ENCODE measurements at places on chromosomes 11 and 22.

GRCh38 chr22:29380856-29381255 is 7.5 kb downstream of the AP1B1 start:
- peak overlapping the region; percentile 28 for H3K27ac ChIP-seq
- no peaks in the 10 kb centered on the region for H3K27me3 ChIP-seq
- H3K4me3 ChIP-seq = no peak overlapping the region
- peaks cover 52% of the 10 kb centered on the region for H3K4me1 ChIP-seq
- H3K36me3 ChIP-seq = peaks cover 18% of the 10 kb centered on the region

DNA sequence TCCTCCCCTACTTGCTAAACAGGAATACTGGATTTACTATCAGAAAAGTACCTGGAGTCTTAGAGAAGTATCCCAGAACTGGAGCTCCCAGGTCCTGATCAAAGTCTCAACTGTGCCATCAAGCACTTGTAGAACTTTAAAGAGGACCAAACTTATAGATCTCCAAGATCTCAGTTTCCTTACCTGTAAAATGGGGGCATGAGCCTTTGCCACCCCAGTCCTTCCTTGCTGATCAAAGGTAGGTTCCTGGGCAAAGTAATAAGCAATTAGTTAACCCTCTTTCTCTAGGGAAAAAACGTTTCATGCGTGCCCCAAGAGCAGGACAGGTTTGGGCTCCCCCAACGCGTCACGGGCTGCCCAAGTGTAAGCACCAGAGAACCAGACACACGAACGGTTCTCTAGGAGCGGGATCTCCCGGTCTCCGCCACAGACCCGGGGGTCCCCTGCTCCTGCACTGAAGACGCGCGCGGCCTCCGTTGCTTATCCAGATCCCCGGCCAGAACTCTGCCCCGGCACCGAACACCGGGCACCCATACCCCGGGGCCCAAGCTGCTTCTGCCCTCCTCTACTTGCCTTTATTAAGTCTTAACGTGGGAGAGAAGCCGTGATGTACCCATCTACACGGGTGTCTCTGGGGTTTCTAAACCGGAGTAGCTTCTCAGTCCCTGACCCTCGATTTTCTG is 505 bp downstream of the ZNF214 start:
- peak overlapping the region; percentile 47 for H3K4me3 ChIP-seq
- no peaks in the 10 kb centered on the region for H3K36me3 ChIP-seq
- DNase-seq = no peak

DNA sequence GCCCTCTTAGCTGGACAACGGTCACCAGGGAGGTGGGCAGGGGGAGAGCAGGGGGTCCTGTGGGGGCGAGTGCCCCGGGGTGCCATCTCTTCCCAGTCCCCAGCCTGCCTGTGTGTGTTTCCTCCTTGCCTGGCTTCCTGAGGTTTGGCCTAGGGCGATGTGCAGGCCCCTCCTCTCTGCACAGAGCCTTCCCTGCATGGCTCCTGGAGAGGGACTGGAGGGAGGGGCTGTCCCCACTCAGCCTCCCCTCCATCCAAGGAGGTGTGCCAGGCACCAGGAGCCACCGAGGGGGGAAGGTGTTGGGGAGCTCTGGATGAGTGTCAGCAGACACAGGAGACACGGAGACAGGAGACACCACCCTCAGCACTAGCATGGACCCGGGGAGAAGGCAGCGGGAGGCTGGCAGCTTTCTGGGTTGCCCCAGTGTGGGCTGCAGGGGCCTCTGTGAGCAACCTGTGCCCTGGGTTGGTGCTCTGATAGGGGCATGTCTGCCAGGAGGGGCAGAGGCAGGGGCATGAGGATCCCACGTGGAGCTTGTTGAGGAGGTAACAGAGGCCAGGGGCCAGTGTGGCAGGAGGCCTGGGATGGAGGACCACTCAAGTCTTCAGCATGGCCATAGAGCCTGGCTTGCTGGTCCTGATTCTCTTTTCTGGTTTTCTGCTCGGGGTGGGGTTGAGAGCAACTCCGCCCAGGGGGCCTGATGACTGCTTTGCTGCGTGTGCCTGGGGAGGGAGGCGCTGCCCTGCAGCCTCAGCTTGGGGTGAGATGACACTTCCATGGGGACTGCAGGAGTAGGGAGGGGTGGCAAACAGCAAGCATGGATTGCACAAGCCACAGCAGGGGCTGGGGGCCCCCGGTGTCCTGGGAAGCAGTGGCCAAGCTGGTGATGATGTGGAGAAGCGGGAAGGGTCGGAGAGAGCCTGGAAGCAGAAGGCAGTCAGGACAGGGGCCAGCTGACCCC is 78.8 kb downstream of the ST3GAL4 start:
- H3K4me1 ChIP-seq = no peaks in the 10 kb centered on the region
- no peak for DNase-seq
- H3K27ac ChIP-seq = no peak overlapping the region
- no peaks in the 10 kb centered on the region for H3K27me3 ChIP-seq

GRCh38 chr11:45204761-45205160 is 58.3 kb downstream of the PRDM11 start:
- no peaks in the 10 kb centered on the region for H3K27me3 ChIP-seq
- H3K4me1 ChIP-seq = no peaks in the 10 kb centered on the region
- no peak for DNase-seq
- no peak overlapping the region for H3K27ac ChIP-seq
- H3K4me3 ChIP-seq = no peak overlapping the region
- H3K36me3 ChIP-seq = peaks cover 10% of the 10 kb centered on the region

DNA sequence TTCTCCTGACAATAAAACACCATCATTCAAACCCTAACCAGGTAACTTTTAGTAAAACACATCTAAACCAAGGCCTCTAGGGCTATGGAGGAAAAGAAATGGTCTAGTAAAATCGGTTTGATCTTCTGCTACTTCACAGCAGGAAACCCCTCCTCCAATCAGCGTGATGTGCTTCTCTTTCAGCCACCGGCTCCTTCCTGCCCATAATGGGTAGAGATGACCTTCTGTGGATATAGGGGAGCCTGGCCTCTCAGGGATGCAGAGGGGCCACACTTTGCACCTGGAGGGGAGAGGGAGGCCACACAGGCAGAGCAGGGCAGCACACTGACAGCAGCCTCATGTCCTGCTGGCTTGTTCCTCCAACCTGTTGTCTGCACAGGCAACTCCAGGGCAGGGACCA is 6.9 kb downstream of the EHD1 start:
- H3K27ac ChIP-seq = peak overlapping the region; percentile 84
- peak; percentile 29 for DNase-seq
- peak overlapping the region; percentile 50 for H3K4me3 ChIP-seq
- peaks cover 91% of the 10 kb centered on the region for H3K4me1 ChIP-seq
- peaks cover 62% of the 10 kb centered on the region for H3K36me3 ChIP-seq

DNA sequence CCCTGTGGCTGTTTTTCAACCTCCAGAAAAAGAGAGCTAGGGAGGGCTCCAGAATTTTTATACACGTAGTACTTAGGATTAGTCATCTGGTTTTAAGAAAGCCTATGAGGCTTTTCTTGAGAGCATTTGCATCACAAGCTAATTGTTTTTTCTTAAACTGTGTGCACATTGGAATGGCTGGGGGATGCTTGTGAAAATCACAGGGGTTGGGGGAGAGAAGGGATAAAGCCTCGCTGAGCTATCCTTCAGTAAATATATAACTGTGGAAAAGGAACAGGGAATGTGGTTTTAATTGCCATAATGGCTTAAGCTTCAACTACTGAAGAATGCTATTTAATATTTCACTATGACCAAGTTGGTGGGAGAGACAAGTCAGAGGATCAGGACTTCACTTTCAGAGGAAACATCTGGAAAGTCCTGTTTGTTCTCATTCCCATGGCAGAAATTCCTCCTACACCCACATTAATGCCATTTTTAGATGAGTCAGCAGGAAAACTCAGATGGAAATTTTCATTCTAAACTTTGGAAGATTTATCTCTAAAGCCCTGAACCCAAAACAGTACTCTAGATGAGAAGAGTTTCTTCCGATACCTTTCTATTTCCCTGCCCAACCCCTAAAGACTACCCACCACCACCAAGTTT is 591.3 kb downstream of the LRRC4C start:
- H3K27ac ChIP-seq = no peak overlapping the region
- H3K4me3 ChIP-seq = no peak overlapping the region
- H3K4me1 ChIP-seq = no peaks in the 10 kb centered on the region
- H3K27me3 ChIP-seq = no peaks in the 10 kb centered on the region
- DNase-seq = no peak
- H3K36me3 ChIP-seq = no peaks in the 10 kb centered on the region

DNA sequence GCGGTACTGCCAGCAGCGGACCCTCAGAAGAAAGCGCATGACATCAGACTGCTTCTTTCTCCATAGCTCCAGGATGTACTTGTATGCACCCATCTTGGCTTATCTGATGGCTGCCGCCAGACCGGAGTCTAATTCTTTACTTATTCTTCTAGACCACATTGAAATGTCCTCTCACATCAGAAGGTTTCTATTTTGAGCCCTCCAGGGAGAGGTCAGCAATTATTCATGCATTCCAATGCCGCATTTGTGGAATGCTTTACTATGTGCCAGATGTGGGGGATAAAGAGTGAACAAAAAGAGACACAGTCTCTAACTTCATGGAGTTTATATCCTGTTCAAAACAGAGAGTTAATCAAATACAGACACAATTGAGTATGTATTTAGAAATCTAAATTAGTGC is 230.1 kb downstream of the MIAT start:
- H3K27ac ChIP-seq = no peak overlapping the region
- H3K27me3 ChIP-seq = peaks cover 5% of the 10 kb centered on the region
- no peaks in the 10 kb centered on the region for H3K4me1 ChIP-seq
- DNase-seq = no peak
- H3K4me3 ChIP-seq = no peak overlapping the region
- H3K36me3 ChIP-seq = peaks cover 3% of the 10 kb centered on the region

GRCh38 chr11:9247863-9248262 is 17.3 kb downstream of the DENND5A start:
- no peaks in the 10 kb centered on the region for H3K27me3 ChIP-seq
- no peak for DNase-seq
- H3K27ac ChIP-seq = no peak overlapping the region

GRCh38 chr11:60830478-60831142 is 11.3 kb upstream of the CCDC86 start:
- H3K27me3 ChIP-seq = no peaks in the 10 kb centered on the region
- no peak overlapping the region for H3K4me3 ChIP-seq
- H3K4me1 ChIP-seq = no peaks in the 10 kb centered on the region
- no peak overlapping the region for H3K27ac ChIP-seq
- no peaks in the 10 kb centered on the region for H3K36me3 ChIP-seq

- no peak for DNase-seq
- H3K36me3 ChIP-seq = peaks cover 6% of the 10 kb centered on the region
- no peaks in the 10 kb centered on the region for H3K27me3 ChIP-seq
- H3K27ac ChIP-seq = no peak overlapping the region
Observed at GRCh38 chr11:111819829-111820237, 51.5 kb downstream of the ALG9 start.

GRCh38 chr11:132177106-132177505 is 806.7 kb downstream of the NTM start:
- H3K4me3 ChIP-seq = no peak overlapping the region
- no peaks in the 10 kb centered on the region for H3K27me3 ChIP-seq
- H3K36me3 ChIP-seq = no peaks in the 10 kb centered on the region
- no peaks in the 10 kb centered on the region for H3K4me1 ChIP-seq
- no peak for DNase-seq

- H3K4me1 ChIP-seq = no peaks in the 10 kb centered on the region
- no peak overlapping the region for H3K27ac ChIP-seq
- H3K27me3 ChIP-seq = no peaks in the 10 kb centered on the region
- DNase-seq = no peak
Observed at GRCh38 chr22:22579869-22580604, 21.0 kb upstream of the PRAME start.

- no peaks in the 10 kb centered on the region for H3K27me3 ChIP-seq
- no peak overlapping the region for H3K4me3 ChIP-seq
- DNase-seq = no peak
Observed at GRCh38 chr11:116696381-116696941, 76.3 kb downstream of the BUD13 start.

GRCh38 chr11:118606157-118606843 is 1.1 kb upstream of the PHLDB1 start:
- H3K4me1 ChIP-seq = peaks cover 19% of the 10 kb centered on the region
- no peak for DNase-seq
- peaks cover 11% of the 10 kb centered on the region for H3K36me3 ChIP-seq
- H3K4me3 ChIP-seq = no peak overlapping the region
- no peak overlapping the region for H3K27ac ChIP-seq
- H3K27me3 ChIP-seq = peaks cover 17% of the 10 kb centered on the region

DNA sequence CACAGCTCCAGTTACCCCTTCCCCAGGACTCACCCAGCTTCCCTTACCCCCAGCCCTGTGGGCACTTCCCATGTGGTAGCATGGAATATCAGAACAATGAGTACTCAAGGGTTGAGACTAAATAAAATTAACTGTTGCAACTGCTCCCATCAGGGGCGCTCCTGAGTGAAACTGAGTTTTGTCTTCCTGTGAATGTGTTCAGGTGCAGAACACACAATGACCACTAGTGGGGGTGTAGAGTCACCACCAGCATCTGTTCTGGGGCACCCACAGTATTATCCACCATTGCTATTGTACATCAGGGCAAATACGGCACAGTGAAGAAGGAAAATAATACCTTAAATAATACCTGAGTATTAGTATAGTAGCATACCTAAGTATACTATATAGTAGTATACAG is 689.7 kb downstream of the TBC1D22A start:
- DNase-seq = no peak
- no peak overlapping the region for H3K4me3 ChIP-seq
- peaks cover 4% of the 10 kb centered on the region for H3K27me3 ChIP-seq
- no peaks in the 10 kb centered on the region for H3K36me3 ChIP-seq
- no peaks in the 10 kb centered on the region for H3K4me1 ChIP-seq
- H3K27ac ChIP-seq = no peak overlapping the region

DNA sequence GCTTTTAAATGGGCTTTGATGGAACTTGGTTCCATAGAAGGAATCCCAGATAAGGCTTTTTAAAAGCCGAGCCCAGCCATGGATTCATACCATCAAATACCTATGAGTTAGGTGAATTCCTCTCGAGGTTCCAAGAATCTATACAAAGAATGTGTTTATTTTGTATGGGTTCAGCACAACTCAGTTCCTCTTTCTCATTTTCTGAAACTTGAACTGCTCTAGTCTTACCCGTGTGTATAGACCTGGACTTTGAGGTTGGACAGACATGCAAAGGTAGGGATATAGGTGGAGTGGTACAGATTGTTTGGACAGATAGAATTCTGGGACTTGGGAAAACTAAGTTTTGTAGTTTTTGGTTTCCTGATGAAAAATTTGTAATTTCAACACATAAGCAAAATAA is 97.9 kb downstream of the PGR start:
- no peaks in the 10 kb centered on the region for H3K36me3 ChIP-seq
- no peak overlapping the region for H3K27ac ChIP-seq
- no peaks in the 10 kb centered on the region for H3K4me1 ChIP-seq
- H3K4me3 ChIP-seq = no peak overlapping the region
